Hematopoietic multipotent progenitor cell treated with erythropoietin and hydrocortisone succinate and interleukin-3 and kit ligand, for 17 days (in vitro differentiated cells): ENCODE measurements at places on chromosomes 7 and 10.

DNA sequence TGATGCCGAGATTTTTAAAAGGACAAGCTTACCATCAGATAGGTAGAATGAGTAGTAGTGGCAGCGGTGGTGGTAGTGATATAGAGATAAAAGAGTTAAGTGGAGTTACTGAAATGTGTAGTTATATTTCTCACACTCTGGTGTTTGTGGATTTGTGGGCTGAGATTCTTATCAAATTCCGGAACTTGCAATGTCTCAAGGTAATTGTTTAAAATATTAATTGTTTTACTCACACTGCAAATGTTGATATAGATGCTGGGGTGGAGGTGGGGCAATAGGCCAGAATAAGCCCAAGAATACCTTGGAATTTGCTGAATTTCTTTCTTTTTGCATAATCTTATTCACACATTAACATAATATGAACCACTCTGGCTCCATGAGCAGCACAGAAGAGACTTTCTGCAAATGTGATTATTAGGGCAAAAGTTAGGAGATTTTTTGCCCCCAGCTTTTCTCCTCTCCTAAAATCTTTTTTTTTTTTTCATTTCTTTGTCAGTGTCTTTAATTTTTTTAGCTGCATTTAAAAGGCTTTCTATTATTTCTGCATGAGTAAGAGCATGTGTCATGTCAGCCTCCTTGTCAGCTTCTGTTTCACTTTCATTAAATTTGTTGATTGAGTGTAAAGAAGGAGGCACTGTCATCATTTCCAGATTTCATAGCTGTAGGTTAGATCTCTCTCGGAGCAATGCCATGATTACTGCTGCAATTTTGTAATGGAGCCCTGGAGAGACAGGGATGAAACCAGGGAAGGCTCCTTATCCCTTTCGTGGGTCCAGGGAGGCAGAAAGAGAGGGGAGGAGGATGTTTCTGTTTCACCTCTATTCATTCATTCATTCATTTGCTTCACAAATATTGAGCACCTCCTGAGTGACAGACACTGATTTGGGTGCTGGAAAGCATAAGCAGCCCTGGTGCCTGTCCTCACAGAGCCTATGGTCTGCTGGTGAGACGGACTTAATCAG is 13.1 kb upstream of the SGMS1 start:
- DNase-seq: no peak

DNA sequence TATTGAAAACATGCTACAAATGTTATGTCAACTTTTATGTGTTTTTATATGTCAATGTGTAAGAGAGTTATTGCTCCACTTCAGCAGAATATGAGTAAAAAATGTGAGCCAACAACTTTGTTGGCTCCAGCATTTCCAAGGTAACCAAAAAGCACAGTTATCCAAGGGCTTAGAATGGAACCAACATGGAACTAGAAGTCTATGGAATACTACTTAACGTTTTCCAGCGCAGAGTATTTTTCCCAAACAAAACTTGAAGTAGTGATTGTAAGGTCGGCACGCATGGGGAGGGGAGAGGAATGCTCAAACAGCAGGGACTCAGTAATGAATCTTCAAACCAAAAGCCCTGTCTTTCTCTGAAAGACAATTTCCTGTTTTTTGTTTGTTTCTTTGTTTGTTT is 45.0 kb upstream of the TSPAN13 start:
- no peak for DNase-seq

GRCh38 chr7:74360008-74360407 is 70.8 kb downstream of the CLIP2 start:
- DNase-seq: no peak

DNA sequence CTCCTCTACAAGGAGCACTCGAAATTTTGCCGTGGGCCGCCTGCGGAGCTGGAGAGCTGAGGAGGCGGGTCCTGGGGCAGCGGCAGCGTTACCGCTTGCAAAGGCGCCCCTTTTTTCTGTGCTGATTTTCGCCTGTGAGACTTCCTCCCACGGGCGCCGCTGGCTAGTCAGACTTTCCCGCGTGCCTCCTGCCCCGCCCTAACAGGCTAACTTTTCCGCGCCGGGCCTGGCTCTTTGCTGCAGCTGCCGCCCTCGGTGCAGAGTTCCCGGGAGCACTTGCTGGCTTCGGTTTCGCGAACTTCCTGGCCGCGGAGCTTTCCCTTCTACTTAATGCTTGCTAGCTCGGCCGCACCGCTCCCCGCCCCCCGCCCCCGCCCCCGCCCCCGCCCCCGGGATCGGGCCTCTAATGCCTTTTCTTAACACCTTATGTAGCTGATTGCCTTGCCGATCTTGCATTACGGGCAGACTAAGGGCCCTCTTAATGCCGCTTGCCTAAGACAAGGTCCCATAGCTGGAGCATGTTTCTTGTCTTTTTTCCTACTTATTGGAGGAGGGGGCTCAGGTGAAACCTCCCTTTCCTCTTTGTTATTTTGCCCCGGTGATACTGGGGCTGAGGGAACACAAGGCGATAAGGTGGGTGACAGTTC is 37.9 kb upstream of the RASGEF1A start:
- DNase-seq: no peak

DNA sequence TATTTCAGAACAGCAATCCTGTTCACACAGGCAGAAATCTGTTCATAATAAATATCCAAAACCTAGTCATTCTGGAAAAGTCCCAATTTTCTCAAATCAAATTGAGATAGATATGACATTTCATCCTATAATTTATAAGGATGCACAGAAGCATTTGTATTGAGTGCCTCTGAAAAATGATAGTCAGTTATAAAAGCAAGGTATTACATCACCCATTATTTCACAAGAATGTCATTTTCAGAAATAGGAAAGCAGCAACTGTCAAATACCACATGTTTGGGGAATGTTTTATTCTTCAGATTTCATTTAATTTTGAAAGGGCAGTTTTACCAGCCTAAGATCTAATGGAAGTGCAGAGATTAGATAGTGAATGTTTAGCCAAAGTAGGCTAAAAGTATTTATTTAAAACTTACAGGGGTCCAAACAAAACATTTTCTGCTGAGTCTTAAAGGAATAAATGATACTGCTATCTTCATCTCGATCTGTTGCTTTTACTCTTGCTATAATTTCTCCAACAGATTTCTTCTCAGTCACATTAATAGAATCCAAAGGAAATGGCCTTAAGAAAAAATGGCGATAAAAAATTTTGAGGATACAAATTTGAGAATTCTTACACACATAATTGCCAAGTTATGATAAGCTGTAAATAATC is 185.8 kb downstream of the HGF start:
- DNase-seq: no peak

DNA sequence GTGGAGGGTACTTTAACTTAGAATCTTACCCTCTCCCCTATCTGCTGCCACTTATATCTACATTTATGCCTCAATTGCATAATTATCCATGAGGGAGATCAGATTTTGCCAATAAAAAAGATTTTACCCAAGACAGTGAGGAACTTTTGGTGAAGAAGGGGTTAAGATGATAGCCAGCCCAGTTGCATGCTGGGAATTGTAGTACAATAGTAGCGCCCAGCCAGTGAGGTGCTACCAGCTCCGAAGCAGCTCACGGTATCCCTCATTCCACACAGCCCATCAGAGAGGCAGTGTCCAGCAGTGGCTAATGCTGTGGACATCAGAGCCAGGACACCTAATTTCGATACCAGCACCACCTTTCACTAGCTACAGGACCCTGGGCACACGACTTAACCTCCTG is 5.9 kb upstream of the LGI1 start:
- DNase-seq: no peak

- no peak for DNase-seq
Measured at GRCh38 chr7:30303312-30304039, 19.1 kb downstream of the ZNRF2 start.
